ENCODE measurements at places on chromosomes 6 and 20.
A peak's percentile ranks its signal among the peaks of the same experiment; 100 is the strongest.

DNA sequence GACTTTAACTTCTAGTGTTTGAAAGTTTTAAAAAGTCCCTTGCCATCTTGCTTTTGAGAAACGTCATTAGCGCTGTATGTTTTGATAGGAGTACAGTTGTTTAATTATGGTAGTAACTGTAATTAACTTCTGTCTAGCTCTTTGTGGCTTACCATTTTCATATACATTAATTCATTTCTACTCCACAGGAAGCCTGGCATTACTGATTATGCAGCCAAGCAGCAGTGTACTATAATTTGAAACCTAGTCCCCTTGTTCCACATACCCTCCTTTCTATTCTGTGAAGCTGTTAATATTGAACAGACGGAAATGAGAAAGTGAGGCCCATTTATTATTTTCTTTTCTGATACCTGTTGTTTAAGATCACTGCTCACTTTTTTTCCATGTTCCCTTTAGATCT, 235.4 kb downstream of the CDKAL1 start:
- no peak for DNase-seq

GRCh38 chr6:106890447-106890846, 84.1 kb downstream of the CD24 start:
- DNase-seq = no peak

- no peak for DNase-seq
Measured at GRCh38 chr20:40676491-40677269, 12.4 kb downstream of the MAFB start.

GRCh38 chr6:35967076-35967774, 46.3 kb upstream of the SRPK1 start:
- DNase-seq = no peak

- DNase-seq = no peak
Measured at GRCh38 chr6:92008757-92009502, 1410.4 kb downstream of the EPHA7 start.

DNA sequence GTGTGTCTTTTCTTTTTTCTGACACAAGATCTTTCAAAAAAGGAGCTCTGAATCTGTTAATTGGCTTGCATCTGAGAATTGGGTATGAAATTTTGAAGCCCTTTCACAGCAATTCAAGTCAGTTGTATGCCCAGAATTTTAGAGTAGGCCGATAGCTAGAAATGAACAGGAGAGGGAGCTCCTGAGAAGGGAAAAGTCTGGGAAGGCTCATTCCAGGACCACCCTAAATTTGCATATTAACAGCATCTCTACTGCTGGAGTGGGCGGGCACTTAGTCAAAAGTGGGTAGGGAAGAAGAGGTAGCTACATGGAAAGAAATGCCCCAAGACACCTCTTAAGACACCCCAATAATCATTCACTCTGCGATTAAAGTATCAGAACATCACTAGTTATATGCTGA, 928.3 kb downstream of the TBC1D32 start:
- DNase-seq = peak; percentile 7

DNA sequence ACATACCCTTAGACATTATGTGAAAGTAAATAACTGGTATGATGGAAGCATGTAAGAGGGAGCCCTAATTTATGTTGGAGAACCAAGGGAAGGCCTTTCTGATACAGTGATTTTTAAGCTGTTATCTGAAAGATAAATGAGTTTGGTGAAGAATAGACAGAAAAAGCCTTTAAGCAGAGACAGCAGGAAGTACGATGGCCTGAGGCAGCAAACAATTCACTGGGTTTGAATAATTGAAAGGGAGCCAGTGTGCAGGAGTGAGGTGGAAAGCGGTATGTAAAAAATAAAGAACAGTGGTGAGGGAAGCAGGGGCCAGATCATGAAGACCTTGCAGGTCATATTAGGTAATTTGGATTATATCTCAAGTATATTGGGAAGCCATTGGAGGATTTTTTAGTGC, 4.1 kb upstream of the RAB23 start:
- no peak for DNase-seq

- DNase-seq = no peak
Measured at GRCh38 chr20:55597526-55597925, 407.8 kb downstream of the CBLN4 start.

DNA sequence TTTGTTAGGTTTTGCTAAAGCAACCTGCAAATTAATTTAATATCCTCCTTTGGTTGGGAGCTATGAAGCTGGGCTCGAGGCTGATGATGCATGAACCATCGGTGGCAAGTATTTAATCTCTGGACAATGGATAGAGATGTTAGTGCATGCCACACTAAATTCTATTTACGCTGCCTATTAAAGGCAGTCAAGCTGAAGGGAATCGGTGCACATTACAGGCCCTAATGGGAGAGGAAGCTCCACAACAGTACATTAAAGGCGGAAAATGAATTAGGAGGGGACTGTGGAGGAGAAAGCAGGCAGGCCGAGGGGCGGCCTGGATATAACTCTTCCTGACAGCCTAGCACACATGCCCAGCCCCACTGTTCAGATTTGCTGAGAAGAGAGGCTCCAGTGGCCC, 132.4 kb upstream of the MAFB start:
- no peak for DNase-seq

DNA sequence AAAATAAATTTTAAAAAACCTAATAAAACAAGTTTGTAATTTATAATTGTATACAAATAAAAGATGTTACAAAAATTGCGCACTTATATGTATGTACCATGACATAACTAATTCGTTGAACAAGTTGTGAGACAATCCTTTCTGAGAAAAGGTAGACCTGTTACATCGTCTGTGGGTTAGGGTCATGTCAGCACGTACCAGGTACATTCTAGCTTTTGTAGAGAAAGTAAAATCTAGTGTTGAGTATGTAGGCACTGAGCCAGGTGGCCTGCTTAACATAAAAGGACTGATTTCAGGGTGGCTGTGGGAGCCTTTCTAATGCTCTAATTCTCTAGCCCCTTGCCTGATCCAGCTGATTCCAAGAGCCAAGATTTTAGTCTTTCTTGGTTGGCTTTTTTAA, 10.4 kb downstream of the RPL7L1 start:
- no peak for DNase-seq

GRCh38 chr20:14717134-14717999, 380.0 kb upstream of the FLRT3 start:
- DNase-seq = peak; percentile 35

DNA sequence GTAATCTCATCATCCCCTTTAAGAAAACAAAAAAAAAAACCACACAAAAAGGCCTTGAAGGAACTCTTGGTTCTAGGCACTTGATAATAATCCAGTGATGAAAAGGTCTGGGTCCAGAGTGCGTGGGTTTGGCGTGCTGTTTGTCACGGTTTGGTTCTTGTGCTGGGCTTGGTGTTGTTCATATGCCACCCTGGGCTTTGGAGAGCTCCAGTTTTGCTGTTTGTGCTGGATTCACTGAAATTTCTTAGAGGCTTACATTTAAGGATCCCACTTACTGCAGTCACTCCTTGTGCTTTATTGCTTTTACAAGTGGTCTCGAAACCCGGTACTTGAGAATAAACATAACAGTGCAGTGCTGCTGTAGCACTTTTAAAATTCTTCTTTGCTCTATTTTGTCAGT, 68.8 kb upstream of the XRN2 start:
- DNase-seq = no peak
